GF-D8 (cell line): ENCODE measurements at places on chromosomes 7 and 10.

- DNase-seq, result no peak
These were observed 645 bp downstream of the SLC26A4 start for GRCh38 chr7:107661081-107661864.

- no peak for DNase-seq
These were observed 34.2 kb upstream of the CREB3L2 start for GRCh38 chr7:138036135-138036534.

- no peak for DNase-seq
These were observed 125.7 kb downstream of the IMMP2L start for GRCh38 chr7:111436608-111437007.

GRCh38 chr10:77328272-77328816 is 309.3 kb downstream of the KCNMA1 start:
- DNase-seq, result no peak

GRCh38 chr10:52965509-52965908 is 192.9 kb upstream of the MBL2 start:
- DNase-seq, result no peak

DNA sequence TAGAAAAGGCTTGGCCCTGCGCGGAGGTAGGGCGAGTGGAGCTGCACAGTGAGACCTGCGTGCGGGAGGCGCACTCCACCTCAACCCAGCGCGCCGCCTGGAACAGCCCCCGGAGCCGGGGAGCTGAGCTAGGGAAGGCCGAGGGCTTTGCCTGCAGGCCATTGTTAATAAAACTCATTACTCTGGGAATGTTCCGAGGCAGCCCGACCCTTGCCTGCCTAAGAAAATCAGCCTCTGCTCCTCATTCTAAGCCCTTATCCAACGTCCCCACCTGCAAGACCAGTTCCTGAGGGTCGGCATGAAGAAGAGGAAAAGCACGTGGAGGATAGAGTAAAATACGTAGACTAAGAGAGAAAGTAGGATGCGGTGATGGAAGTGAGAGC is 55.3 kb downstream of the C7orf25 start:
- no peak for DNase-seq

GRCh38 chr7:111918461-111918860 is 287.7 kb downstream of the DOCK4 start:
- DNase-seq, result no peak

GRCh38 chr10:127306479-127306878 is 110.1 kb upstream of the INSYN2A start:
- DNase-seq, result no peak

- no peak for DNase-seq
These were observed 140.0 kb downstream of the CAMK1D start for GRCh38 chr10:12489357-12489756.

- no peak for DNase-seq
These were observed 118.2 kb downstream of the SNX10 start for GRCh38 chr7:26409661-26410547.

- no peak for DNase-seq
These were observed 95.0 kb downstream of the FAM53B start for GRCh38 chr10:124649214-124649613.
